ENCODE measurements at places on chromosomes 7 and 10.

- no peak for DNase-seq
Measured at GRCh38 chr10:13291061-13291460, 8.8 kb downstream of the PHYH start.

- DNase-seq, result no peak
Measured at GRCh38 chr7:151366166-151366879, 24.7 kb downstream of the NUB1 start.

DNA sequence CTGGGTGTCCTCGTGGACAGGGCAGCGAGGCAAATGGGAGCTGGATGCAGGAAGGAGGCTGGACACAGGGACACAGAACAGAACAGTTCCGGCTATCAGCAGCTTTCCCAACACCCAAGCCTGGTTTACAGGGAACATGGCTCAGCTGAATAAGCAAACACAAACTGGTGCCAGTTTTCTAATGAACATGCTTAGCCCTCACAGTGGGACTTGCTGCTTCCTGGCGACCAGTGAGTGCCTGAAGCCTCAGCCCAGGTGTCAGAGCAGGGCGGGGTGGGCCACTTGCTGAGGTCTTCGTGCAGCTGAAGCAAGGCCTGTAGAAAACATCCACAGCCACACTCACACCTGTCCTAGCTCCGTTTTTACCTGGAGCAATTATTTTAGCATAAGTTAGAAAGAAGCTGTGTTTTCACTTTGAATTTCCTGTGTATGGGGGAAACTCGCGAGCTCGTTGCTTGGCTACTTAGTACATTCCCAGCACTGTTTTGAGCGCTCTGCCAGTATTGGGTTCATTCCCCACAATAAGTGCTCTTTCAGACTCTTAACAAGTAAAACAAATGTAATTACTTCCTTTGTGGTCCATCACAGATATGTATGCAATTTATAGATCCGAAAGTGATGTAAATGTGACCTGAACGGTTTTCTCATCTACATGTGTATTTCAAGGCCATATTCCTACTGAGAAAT, 261.2 kb upstream of the SHH start:
- DNase-seq, result no peak

DNA sequence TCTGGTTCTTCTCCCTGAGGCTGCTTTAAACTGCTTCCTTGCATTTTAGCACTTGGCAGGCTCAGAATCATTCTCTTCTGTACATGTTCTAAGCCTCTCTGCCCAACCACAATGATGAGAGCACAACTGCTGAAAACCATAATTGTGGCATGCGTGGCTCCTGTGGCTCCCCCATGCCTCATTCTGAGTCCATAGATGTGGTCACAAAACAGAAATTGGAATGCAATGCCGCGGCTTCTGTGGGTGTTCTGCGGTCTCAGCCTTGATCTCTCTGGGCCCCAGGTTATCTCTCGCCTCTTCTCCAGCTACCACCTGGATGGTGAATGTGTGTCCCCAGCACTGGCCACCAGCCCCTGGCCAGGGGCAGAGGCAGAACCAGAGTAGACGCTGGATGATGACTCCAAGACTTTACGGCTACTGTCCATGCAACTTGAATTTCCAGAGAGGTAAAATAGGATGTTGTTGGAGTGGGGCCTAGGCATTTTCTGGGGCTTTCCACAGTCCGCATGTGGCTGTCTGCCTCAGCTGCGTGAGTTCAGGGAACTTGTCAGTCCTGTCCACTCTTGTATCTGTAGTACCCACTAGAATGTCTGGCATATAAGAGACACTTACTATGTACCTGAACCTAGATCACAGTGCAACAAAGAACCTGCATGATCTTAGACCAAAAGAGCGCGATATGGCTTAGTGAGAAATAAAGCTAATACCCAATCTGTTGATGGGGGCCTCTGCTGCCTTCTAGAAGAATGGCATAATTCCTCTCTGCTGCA, 52.4 kb upstream of the ADRB1 start:
- no peak for DNase-seq

DNA sequence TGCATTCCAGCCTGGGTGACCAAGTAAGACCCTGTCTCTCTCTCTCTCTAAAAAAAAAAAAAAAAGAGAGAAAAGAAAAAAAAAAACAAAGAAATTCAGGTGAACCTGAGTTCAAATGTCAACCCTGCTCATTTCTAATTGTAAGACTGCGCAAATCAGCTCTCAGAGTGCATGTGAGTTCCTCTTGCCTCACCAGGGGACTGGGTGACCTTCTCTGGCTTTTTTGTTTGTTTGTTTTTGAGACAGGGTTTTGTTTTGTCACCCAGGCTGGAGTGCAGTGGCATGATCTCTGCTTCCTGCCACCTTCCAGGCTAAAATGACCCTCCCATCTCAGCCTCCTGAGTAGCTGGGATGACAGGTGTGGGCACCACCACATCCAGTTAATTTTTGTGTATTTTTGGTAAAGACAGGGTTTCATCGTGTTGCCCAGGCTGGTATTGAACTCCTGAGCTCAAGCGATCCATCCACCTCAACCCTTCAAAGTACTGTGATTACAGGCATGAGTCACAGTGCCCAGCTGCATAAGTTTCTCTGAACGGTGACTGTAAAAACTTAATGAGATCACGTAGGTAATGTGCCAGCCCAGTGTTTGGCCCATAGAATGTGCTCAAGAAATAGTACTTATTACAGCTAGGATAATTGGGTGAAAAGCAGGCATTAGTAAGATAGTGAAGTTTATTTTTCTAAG, 45.3 kb upstream of the BAMBI start:
- DNase-seq, result no peak

DNA sequence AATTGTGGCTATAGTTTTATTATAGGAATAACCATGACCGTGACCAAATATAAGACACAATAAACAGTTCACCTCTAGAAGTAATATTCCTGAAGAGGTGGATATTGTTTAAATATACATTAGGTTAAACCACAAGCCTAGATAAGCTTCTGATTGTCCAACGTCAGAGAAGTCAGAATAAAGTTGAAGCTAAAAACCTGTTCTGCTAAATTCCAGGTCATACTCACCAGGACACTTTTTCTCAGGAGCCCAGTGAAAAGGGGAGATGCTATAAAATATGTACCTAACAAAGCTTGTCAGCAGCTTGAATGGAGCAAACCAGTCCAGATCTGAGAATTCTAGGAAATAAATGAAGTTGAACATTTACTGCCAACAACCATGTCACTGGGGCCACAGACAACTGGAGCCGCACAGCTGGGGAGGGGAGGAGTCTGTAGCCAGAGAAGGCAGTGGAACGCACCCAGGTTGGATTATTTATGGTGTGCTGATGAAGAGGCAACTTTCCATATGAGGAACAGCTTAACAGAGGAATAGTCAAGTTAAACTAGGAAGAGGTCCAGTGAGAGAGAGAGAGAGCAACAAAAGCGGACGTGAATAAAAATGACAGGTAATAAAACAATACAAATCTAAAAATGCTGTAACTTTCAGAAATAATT, 191.1 kb downstream of the ZNF438 start:
- no peak for DNase-seq

All from stimulated activated CD4-positive, alpha-beta T cell treated with anti-CD3 and anti-CD28 coated beads, Interleukin-2, amount 100 ng/mL, for 24 hours (primary cell).